BE2C (cell line): ENCODE measurements at places on chromosomes 1 and 21.

- no peak for DNase-seq
Measured at GRCh38 chr1:210001751-210002150, 63.7 kb downstream of the SYT14 start.

DNA sequence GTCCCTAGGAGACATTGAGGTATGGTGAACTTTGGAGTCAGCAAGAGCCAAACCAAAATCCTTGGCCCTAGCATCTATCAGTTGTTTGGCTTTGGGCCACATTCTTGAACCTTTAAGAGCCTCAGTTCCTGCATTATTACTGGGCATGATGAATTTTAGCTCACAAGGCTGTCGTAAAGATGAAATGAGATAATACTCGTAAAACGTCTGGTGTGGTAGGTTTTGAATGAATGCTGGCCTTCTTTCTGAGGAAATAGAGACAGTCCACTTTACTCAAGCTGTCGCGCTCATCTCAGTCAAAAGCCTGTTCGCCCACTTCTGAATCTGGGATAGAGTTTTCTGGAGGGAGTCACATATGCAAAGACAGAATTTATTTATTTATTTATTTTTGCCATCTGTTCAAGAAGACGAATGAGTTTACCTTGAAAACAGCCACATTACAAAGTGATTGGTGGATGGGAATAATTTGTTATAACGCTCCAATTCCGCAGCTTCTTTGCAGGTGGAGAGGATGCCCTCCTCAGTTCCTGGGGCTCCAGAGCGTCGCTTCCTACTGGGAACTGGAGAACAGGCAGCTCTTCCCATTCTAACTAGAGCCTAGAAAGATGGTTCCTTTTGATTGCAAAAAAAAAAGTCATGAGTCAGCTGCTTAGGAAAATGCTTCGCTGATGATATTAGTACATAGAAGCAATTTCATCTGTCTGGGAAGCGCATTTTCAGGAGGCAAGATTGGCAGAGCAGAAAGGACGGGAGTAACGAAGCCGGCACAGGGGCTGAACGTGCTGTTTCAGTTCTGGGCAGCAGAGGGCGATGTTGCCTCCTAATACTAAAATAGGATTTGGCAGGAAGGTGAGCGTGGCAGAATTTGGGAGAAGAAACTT is 49.9 kb upstream of the CYP2J2 start:
- peak; percentile 53 for DNase-seq

DNA sequence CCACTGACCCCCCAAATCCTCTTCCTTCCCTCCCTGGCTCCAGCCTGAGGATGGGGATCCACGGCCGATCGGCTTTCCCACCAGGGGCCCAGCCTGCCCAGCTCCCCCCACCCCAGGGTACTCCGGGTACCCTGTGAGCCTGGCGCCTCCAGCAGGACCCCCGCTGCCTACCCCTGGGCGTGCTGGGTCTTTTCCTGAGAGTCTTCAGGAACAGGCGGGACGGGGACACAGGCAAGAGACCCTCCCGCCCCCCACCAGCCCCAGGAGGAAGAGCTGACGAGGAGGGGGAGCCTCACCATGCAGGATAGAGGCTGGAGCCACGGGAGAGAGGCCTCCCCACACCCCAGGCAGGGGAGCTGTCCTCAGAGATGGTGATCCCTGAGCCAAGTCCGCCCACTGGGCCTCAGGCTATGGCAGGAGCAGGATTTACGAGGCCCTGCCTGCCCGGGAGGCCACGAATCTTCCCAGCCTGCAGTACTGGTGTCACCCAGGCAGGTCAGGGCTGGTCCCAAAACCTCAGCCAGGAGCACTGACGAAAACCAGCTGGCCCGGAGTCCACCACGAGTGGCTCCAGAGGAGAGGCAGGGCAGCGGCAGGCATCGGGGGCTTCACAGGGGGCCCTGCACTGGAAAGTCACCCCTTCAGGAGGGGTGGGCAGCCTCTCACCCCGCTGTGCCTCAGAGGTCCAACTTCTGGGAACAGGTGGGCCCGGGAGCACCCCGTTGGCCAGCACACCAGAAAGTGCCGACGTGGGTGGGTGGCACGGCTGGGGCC is 58.0 kb downstream of the MEGF6 start:
- DNase-seq: peak; percentile 22

GRCh38 chr1:16085522-16085921 is 12.1 kb upstream of the FAM131C start:
- no peak for DNase-seq

DNA sequence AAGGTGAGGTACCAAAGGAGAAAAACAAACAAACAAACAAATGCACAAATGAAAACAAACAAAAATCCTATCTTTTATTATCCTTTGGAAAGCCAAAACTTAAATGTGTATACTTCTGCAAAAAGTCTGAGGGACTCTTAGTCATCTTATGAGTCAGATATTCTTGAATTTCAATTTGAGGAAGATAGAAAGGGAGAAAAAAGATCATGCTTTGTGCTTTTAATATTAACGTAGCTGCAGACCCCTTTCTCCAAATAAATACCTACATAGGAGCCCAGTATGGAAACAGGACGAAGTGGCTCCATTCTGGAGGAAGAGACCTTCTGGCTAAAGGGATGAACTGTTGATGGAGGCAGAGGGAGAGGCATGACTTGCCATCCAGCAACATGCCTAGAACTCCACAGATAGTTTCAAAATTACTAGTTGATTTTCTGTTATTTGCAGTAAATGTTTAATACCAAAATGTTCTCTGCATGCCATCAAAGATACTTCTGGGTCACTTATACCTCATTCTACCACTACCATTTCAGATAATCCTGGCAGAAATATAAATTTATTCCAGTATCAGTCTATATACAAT is 25.4 kb downstream of the NUP210L start:
- DNase-seq: no peak
